ENCODE measurements at places on chromosomes 4 and X.
A peak's percentile ranks its signal among the peaks of the same experiment; 100 is the strongest.

GRCh38 chrX:1481636-1482529, 29.2 kb upstream of the ASMTL start:
- no peak for DNase-seq

GRCh38 chrX:123803331-123803983, 56.4 kb upstream of the XIAP start:
- DNase-seq, result peak; percentile 97

DNA sequence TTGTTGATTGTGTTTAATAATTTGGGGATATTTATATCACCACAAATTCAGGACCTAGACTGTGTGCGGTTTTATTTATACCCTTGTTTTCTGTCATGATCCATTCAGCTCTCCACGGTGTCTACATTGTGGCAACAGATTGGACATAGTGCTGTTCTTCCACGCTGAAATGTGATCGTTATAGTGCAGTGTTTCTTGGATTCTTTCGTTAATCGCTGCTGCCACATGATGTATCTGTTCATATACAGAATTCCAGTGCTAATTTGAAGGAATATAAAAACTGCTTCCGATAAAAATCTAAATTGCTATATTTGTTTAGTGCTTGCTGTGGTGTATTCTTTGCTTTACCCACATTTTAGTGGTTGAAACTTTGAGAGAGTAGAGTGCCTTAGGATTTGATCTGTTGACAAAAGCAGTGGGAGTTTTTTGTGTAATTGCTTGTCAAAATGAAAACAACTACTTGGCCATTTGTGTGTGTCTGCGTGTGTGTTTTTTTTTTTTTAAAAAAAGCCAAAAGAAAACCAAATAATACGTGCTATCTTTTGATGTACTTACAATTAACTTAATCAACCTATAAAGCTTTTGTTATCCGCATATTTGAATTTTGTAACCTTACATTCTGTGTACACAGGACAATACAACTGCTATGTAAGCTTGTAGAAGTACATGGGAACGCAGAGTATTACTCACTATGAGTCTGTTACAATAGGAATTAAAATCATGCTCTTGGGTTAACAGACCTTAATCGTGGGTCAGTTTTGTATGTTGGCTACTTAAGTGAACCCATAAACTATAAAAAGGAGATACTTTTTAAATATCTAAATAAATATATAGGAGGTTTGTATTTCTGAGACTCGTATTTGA, 353.3 kb downstream of the ARHGAP24 start:
- peak; percentile 46 for DNase-seq

- DNase-seq, result no peak
Observed at GRCh38 chr4:183081116-183081469, 18.0 kb upstream of the WWC2 start.
